ENCODE measurements at places on chromosomes 6 and 20. TPM values are rescaled to one million over a fixed set of nuclear protein-coding genes. Genes with fewer than 3 reads are reported as not detected.

Gene OPRL1
- 1.8 TPM for total RNA-seq

Gene IFNGR1
- total RNA-seq, result 29.8 TPM

Gene PAX1
- total RNA-seq, result not detected

Gene GLP1R
- not detected for total RNA-seq

Gene HCK
- 0.79 TPM for total RNA-seq

Gene NPBWR2
- total RNA-seq, result not detected

Gene LHFPL5
- total RNA-seq, result not detected

Gene FAM50B
- total RNA-seq, result 8.2 TPM

Gene EDN1
- 0.14 TPM for total RNA-seq

Gene RALGAPA2
- total RNA-seq, result 28.6 TPM

Gene ZNF311
- total RNA-seq, result 0.47 TPM

Gene PDE7B
- total RNA-seq, result 0.14 TPM

Gene WFDC5
- not detected for total RNA-seq

Gene NR2E1
- total RNA-seq, result not detected

Gene MUCL3
- not detected for total RNA-seq

Gene PLA2G7
- 9.6 TPM for total RNA-seq

Gene MDC1
- total RNA-seq, result 52.2 TPM

Gene GNAS
- total RNA-seq, result 979 TPM

Gene BANF2
- not detected for total RNA-seq

Gene BPIFB2
- not detected for total RNA-seq

Gene KHDC1L
- total RNA-seq, result not detected

Gene RIMS4
- total RNA-seq, result not detected

Gene BTNL2
- not detected for total RNA-seq

Gene NT5E
- 26.8 TPM for total RNA-seq

Gene FOXP4
- total RNA-seq, result 7.5 TPM

Gene SNAI1
- 0.75 TPM for total RNA-seq

Gene ZHX3
- 12.3 TPM for total RNA-seq

Gene TMEM200A
- 1.3 TPM for total RNA-seq

Gene PPP1R14C
- total RNA-seq, result not detected

Gene NUP43
- 67.6 TPM for total RNA-seq

Gene CYP39A1
- not detected for total RNA-seq

Gene CST5
- not detected for total RNA-seq

Gene DYNLT2
- total RNA-seq, result 2.9 TPM

Gene SLC24A3
- total RNA-seq, result not detected

Gene ZKSCAN4
- 10.5 TPM for total RNA-seq

Gene PRKN
- 1.5 TPM for total RNA-seq

Gene ANGPT4
- total RNA-seq, result not detected

Gene PRPH2
- 0.09 TPM for total RNA-seq

Gene SLC22A16
- not detected for total RNA-seq

Gene NKAIN2
- not detected for total RNA-seq

Gene KHDC1
- 5.0 TPM for total RNA-seq

Gene ZC3H12D
- total RNA-seq, result 25.5 TPM

Gene TSHZ2
- total RNA-seq, result 0.54 TPM

Gene FAM83C
- not detected for total RNA-seq

Gene PNPLA1
- not detected for total RNA-seq

Gene TUBB2B
- total RNA-seq, result not detected

Gene TTLL9
- total RNA-seq, result not detected

Gene RBM24
- total RNA-seq, result not detected

Gene ZNFX1
- 66.6 TPM for total RNA-seq

Gene KCNQ5
- 4.3 TPM for total RNA-seq

Gene C20orf202
- total RNA-seq, result 0.26 TPM

Gene SMIM8
- total RNA-seq, result 11.9 TPM

Data from activated naive CD8-positive, alpha-beta T cell treated with anti-CD3 and anti-CD28 coated beads, Interleukin-2, amount 10 ng/mL, durations not matched to agents 7 days and 5 days (primary cell).